ENCODE measurements at places on chromosomes 11 and 22.

GRCh38 chr11:76659672-76660532, 10.6 kb downstream of the LRRC32 start:
- DNase-seq = no peak

GRCh38 chr11:37905707-37906417, 1307.8 kb upstream of the RAG2 start:
- no peak for DNase-seq

GRCh38 chr11:123611698-123612097, 42.7 kb downstream of the SCN3B start:
- DNase-seq = no peak

DNA sequence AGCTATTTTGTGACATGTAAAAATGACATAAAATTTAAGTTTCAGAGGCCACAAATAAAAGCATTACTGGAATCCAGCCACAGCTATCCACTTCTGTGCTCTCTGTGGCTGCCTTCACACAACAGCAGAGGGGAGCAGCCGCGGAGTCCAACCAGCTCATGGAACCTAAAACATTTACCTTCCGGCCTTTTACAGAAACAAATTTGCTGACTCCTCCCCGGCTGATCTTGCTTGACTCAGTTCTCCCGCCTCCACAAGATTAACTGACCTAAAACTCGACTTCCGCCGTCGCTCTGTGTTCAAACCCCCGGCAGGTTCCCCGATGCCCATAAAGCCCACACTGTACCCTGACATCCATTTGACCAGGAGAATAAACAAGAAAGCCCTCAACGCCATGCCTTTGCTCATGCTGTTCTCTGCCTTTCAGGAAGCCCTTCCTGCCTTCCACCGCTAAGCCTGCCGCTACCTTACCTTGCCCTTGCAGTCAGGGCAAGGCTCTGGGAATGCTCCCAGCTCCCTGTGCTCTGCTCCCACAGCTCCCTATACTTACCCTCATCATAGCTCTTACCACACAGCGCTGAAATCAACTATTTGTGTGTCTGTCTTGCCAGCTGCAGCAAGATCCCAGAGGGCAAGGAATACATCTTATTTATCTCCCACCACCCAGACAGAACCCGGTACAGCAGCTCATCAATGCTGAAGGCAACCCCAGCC, 35.4 kb downstream of the MICAL3 start:
- no peak for DNase-seq

DNA sequence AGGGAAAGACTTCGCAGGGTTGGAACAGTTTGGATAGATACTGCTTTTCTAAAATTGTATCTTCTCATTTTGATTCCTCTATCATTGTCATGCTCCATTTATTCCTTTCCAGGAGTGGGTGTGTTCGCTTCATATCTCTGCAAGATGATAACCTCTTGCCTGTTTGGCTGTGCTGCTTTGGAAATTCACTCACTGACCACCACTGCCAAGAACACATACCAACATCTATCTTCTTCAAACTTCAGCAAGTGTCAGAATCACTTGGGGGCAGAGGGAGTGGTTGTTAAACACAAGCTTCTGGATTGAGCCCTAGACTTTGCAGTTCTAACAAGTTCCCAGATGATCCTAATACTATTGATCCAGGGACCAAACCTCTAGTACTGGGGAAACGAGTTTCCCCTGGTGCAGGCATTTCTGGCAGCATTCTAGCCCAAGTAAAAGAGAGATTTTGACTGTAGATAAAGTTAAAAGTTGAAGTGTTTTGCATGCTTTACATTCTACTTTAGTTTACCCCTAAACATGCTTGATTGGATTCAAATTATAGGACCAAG, 11.5 kb upstream of the DKK3 start:
- DNase-seq = no peak

DNA sequence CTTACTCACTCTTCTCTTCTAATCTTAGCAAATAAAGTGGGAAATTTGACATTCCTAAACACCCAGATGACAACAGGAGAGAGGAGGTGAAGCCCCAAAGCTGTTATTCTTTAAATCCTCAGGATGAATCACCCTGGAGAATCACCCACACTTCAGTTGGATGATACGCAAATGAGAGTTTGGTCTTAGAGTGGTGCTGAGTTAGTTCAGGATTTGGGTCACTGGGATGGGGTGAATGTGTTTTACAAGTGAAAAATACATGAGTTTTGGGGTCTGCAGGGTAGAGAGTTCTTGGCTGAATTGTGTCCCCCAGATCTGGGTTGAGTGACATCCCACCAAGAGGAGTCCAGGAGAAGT, 117.2 kb downstream of the GGTLC2 start:
- no peak for DNase-seq

DNA sequence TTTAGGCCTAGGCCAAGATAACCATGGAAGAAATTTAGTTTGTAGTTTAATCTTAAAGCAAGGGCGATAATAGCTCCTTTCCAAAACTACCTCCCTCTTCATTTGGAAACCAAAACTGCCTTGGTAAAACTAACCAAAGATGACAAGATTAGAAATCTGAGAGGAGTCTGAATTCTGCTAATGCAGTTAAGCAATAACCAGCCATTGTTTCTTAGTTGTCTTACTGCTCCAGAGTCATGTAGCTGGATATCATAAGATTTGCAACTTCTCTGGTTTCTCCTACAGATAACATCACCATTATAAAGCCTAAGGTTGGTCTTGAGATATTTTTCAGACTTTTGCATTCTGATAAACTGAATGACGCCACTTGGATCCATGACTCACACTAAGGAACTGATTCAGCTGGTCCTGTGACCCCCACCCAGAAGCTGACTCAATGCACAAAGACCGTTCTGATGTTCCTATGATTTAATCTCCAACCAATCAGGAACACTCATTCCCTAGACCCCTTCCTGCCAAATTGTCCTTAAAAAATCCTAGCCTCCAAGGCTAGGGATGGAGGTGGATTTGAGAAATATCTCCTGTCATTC, 200.8 kb downstream of the LUZP2 start:
- DNase-seq = no peak
